ENCODE measurements at places on chromosomes 7 and 10. TPM values are rescaled to one million over a fixed set of nuclear protein-coding genes. Genes with fewer than 3 reads are reported as not detected.

NOLC1 gene
- 155 TPM for total RNA-seq

KCNIP2 gene
- not detected for total RNA-seq

SLC18A2 gene
- total RNA-seq = not detected

ADIRF gene
- total RNA-seq = 23.8 TPM

HIF1AN gene
- 7.4 TPM for total RNA-seq

FRA10AC1 gene
- total RNA-seq = 6.0 TPM

LRRC4 gene
- total RNA-seq = 0.39 TPM

ATRNL1 gene
- not detected for total RNA-seq

INTS15 gene
- 17.7 TPM for total RNA-seq

ZNF786 gene
- 5.3 TPM for total RNA-seq

NANOS1 gene
- 2.6 TPM for total RNA-seq

ACSM6 gene
- total RNA-seq = not detected

IFIT2 gene
- 0.62 TPM for total RNA-seq

PNLIPRP3 gene
- 103 TPM for total RNA-seq

SEC31B gene
- 0.61 TPM for total RNA-seq

GIMAP8 gene
- 0.19 TPM for total RNA-seq

ZNF783 gene
- 5.2 TPM for total RNA-seq

KNDC1 gene
- total RNA-seq = not detected

ADRA2A gene
- not detected for total RNA-seq

FBXO24 gene
- total RNA-seq = 0.70 TPM

NKX1-2 gene
- 2.6 TPM for total RNA-seq

ARHGEF35 gene
- total RNA-seq = 11.0 TPM

LAMB1 gene
- 94.8 TPM for total RNA-seq

COL13A1 gene
- total RNA-seq = 3.7 TPM

IL15RA gene
- total RNA-seq = 7.6 TPM

EN2 gene
- total RNA-seq = not detected

SEMA4G gene
- 2.1 TPM for total RNA-seq

GRM8 gene
- not detected for total RNA-seq

SLC39A12 gene
- total RNA-seq = not detected

PRSS37 gene
- not detected for total RNA-seq

GDF10 gene
- total RNA-seq = not detected

CYP26C1 gene
- not detected for total RNA-seq

ADARB2 gene
- total RNA-seq = not detected

TMEM176B gene
- total RNA-seq = not detected

PARD3 gene
- total RNA-seq = 37.2 TPM

STN1 gene
- total RNA-seq = 48.7 TPM

SPACDR gene
- total RNA-seq = not detected

SDK1 gene
- total RNA-seq = 1.6 TPM

Data from hair follicular keratinocyte (primary cell).